ENCODE measurements at places on chromosomes 6 and 20.

GRCh38 chr20:13220194-13220903 lies 725 bp upstream of the ISM1 start:
- DNase-seq = peak; percentile 22

GRCh38 chr6:39357998-39358686 lies 35.6 kb upstream of the KCNK16 start:
- no peak for DNase-seq

DNA sequence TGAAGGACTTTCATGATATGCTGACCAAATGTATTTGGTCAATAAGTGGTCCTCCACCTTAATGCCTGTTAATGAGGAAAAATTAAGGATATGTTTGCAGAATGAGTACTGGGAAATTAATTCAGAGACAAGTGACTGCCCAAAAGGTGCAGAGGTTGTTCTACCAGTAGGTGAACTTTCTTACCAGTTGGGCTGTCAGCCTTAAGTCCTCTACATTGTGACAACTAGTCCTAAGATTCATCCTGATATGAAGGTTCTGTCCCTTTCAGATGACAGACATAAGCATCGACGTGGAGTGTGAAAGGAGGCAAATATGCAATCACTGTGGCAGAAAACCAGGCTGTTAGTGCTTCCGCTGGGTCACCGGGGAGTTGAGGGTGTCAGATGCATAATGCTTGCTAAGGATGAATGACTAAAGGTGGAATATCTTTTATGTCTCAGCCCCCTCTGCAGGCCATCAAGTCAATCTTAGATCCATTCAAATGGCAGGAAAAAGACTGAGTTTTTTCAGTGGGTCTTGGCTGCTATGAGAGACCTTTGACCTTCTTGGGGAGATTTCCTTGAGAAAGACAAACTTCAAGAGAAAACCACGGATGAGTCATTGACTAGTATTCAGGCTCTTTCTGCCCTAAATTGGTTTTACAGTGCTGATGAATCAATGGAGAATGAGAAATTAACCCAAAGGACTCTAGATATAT lies 226.0 kb downstream of the TPBG start:
- peak; percentile 10 for DNase-seq

DNA sequence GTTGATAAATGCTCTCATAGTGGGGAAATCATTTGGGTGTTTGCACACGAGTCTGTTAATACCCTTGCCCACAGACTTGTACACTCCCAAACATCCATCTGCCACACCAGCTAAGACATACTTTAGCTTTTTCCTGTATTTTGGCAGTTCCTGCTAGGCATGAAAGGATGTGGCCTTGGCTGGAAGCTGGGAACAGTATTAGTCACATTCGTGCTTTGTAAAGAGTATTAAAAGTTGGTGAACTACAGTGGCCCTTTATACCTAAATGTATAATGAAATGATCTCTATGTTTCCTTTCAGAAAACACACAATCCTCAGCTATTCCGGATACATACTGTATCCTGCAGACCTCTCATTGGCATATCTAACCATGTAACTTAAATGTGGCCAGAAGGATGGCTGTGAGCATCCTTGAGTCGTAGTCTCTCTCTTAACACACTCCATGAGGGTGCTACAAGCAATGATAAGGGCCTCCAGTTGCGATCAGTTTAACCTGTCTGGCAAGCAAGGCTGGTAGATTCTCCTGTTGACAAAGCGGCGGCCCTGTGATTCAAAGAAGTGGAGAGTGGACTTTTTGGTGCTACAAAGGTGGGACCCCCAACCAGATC lies 1.5 kb downstream of the LEMD2 start:
- peak; percentile 57 for DNase-seq

GRCh38 chr20:647479-648019 lies 5.5 kb downstream of the SRXN1 start:
- no peak for DNase-seq

DNA sequence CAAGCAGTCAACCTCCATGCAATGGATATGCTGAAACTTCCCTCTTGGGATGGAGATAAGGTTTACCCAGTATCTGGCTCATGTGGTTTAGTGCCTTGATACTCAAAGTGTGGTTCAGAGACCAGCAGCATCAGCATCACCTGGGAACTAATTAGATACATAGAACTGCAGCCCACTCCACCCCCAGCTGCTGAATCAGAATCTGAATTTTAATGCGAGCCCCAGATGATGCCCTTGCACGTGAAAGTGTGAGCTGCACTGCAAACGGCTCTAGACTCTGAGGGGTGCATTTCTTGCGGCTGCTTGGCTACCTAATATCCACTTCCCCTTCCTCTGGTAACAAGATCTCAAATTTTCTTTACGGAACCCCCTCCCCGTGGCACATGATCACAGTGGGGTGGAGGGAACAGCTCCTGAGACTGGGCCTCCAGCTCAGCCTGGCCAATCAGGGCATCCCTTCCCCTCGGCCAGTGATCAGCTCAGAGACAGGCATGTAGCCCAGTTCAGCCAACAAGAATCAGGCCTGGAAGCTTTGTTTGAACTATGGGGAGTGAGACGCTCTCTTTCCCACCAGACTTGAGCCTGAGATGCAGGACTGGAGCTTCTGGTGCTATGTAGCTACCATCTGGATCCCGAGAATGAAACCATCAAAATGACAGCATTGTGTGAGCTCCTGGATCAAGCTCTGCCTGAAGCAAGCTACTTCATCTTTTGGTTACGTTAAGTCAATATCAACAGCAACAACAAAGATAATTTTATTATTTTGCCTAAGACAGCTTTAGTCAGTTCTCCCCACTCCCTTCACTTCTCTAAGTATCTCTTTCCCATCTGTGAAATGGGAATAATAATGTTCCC lies 12.8 kb downstream of the KCNK15 start:
- DNase-seq = no peak

GRCh38 chr6:123064038-123064437 lies 68.0 kb downstream of the CLVS2 start:
- DNase-seq = no peak

DNA sequence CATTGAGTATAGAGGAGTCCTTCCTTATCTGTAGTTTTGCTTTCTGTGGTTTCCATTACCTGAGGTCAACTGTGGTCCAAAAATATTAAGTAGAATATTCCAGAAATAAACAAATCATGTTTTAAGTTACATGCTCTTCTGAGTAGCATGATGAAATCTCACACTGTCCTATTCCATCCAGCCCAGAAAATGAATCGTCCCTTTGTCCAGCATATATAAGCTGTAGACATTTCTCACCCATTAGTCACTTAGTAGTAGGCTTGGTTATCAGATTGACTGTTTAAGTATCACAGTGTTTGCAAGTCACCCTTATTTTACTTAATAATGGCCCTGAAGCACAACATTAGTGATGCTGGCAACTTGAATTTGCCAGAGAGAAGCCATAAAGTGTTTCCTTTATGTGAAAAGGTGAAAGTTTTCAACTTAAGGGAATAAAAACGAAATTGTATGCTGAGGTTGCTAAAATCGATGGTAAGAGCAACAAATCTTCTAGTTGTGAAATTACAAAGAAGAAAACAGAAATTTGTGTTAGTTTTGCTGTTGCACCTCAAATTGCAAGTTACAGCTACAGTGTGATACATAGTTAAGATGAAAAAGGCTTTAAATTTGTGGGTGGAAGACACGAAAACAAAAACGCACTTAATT lies 198.6 kb upstream of the SIM1 start:
- DNase-seq = peak; percentile 13

DNA sequence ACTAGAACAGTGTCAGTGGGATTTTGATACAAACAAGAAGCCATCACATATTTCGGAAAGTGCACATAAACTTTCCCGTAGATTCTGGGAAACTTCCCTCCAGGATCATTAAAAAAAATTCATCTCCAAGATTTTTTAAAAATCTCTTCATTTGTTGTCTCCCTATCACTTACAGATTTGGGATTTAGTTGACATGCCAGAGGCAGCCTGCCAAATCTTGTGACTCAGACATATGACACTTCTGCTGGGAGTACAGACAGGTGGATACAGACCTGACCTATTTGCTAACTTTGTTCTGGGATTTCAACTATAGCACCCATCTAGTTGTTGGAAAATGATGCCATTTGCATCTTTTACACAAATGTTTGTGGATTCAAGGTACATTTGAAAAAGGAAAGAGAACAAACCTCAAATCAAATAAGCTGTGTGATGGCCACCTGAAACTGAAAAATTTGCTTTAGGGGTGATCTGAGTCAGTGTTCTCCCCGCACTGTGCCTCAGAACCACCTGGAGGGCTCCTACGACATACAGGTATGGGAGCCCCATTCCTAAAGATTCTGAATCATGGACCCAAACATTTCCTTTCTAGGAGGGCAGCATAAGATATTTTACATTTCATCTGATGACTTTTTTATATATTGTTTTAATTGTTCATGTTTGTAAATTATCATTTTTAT lies 21.9 kb upstream of the CD2AP start:
- DNase-seq = no peak

DNA sequence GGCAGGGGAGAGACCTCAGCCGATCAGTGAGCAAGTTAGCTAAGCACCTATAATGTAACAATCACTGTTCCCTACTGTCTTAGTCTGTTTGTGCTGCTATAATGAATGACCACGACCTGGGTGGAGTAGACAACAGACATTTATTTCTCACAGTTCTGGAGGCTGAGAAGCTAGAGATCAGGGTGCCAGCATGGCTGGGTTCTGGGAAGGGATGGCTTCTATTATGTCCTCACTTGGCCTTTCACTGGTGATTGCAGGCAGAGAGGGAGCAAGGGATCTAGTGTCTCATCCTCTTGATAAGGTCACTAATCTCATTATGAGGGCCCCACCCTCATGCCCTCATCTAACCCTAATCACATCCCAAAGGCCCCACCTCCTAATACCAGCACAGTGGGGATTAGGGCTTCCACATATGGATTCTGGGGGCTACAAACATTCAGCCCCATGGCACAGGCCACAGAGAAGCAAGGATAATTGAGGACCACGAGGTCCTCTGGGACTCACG lies 162.5 kb downstream of the CD83 start:
- DNase-seq = no peak

DNA sequence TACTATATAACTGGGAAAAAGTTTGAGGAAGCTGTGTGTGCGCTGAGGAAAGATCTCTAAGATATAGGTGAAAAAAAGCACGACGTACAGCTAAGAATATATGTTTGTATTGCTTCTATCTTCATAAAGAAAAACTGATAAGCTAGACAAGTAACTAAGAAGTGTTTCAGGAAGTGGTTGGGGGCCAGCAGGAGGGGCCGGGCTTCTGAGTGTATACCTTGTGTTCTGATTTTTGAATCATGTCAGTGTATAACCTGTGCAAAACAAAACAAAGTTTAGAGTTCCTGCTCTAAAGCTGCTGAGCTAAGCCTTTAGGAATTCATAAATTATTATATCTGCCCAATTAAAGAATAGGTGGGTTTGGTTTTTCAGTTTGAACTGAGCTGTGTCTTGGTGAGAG lies 7.9 kb upstream of the OSER1 start:
- no peak for DNase-seq

GRCh38 chr20:59231124-59231804 lies 67.6 kb downstream of the ZNF831 start:
- DNase-seq = no peak

DNA sequence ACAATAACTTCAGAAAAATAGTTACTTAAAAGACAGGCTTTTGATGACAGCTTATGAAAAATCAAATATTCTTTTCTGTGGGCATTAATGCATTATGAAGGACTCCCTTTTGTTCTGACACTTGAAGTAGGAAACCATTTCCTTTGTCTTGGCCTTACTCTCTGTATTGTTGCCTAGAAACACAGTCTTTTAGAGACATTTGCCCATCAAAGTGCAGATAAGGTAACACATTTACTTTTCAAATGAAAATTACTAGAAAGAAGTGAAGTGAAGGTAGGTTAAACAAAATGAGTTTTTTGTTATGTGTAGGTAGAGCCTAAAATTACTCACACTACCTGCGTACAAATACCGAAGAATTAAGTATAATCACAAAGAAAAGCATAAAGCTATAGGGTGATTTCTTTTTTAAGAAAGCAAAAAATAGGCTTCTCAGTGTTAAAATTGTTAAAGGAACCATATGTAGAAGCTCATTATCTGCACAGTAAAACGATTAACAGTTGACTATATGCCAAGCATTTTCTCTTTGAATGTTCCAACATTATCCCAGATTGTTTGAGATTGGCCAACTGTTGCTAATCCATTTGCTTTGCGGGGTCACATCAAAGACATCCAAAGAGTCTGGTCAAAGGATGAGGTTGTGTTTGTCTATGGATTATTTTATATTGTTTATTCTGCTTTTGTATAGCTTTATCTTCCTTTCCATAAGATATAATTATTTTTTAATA lies 542.0 kb upstream of the RNF217 start:
- DNase-seq = no peak

DNA sequence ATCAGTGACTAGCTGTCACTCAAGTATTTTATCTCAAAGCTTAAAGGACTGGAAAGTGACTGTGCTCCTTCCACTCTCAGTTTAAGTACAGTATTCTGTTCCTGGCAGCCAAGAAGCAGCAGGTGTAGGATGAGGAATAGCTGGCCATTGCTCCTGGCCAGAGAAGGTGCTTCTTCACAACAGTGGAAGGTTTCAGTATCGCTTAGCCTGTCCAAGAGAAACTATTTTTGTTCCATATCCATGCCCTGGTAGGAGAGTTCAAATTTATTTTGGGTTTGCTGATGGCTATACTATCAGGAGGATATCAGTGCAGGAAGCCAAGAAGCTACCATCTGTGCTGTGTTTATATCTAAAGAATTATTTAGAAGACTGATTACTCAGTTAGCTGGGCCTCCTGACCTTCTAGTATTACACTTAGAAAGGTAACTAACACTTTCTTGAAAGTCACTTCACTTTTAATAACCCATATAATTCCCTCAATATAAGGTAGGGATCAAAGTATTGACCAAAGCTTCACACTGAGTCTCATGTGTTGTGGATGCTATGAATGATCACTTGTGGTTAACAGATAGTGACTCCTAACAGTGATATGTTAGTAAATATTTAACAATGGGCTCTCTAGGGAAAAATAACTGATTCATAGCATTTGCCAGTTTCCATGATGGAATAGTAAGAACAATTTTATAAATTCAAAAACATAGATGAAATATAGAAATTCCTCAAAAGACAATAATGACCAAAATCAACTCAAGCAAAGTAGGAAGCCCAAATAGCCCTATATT lies 99.9 kb downstream of the AIG1 start:
- DNase-seq = no peak

GRCh38 chr6:17505062-17505476 lies 95.0 kb upstream of the FAM8A1 start:
- DNase-seq = no peak

GRCh38 chr20:9360431-9360830 lies 154.0 kb upstream of the LAMP5 start:
- no peak for DNase-seq

GRCh38 chr20:24622856-24623255 lies 153.4 kb downstream of the SYNDIG1 start:
- DNase-seq = no peak

GRCh38 chr20:44396369-44397130 lies 41.1 kb downstream of the HNF4A start:
- no peak for DNase-seq

- DNase-seq = no peak
These were observed 152.7 kb downstream of the DLL1 start for GRCh38 chr6:170137911-170138910.

Measured in AG08396 (cell line).